T-cell (primary cell): ENCODE measurements at places on chromosomes 7 and 10. TPM values are rescaled to one million over a fixed set of nuclear protein-coding genes. Genes with fewer than 3 reads are reported as not detected.

- H3K4me3 ChIP-seq = no peak overlapping the region
- no peak overlapping the region for H3K27ac ChIP-seq
- no peak for DNase-seq
- H3K27me3 ChIP-seq = no peaks in the 10 kb centered on the region
- H3K4me1 ChIP-seq = no peaks in the 10 kb centered on the region
Observed at GRCh38 chr7:90586091-90586490, 10.0 kb upstream of the CDK14 start.

Gene IKZF1
- total RNA-seq = 525 TPM

GRCh38 chr10:91051829-91052228 lies 130.9 kb upstream of the ANKRD1 start:
- H3K27ac ChIP-seq = no peak overlapping the region
- no peaks in the 10 kb centered on the region for H3K4me1 ChIP-seq
- no peak for DNase-seq
- H3K4me3 ChIP-seq = no peak overlapping the region
- H3K36me3 ChIP-seq = no peaks in the 10 kb centered on the region
- H3K27me3 ChIP-seq = no peaks in the 10 kb centered on the region

DNA sequence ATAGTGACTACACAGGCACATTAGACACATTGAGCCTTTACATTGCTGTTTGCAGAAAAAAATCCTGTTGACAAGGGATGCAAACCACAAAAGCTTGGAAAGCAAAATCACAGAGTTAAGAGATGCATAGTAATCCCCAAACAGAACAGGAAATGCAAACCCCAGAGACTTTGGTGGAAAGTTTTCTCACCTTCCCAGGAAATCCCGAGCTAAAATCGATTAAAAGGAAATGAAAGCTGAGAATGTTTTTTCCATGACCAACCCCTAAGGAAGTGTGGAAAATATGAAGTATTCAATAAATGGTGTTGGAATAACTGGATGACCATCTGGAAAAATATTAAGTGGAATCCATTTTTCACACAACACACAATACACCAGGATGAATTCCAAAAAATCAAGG lies 598.7 kb downstream of the GRID1 start:
- no peaks in the 10 kb centered on the region for H3K4me1 ChIP-seq
- no peak overlapping the region for H3K27ac ChIP-seq
- H3K36me3 ChIP-seq = no peaks in the 10 kb centered on the region
- no peaks in the 10 kb centered on the region for H3K27me3 ChIP-seq

Gene IDI2
- not detected for total RNA-seq

Gene CLRN3
- total RNA-seq = not detected

GRCh38 chr10:114332301-114333192 lies 71.8 kb downstream of the AFAP1L2 start:
- no peak overlapping the region for H3K4me3 ChIP-seq
- no peak for DNase-seq
- no peaks in the 10 kb centered on the region for H3K4me1 ChIP-seq
- no peaks in the 10 kb centered on the region for H3K36me3 ChIP-seq
- peaks cover 16% of the 10 kb centered on the region for H3K27me3 ChIP-seq

Gene RBM48
- 23.9 TPM for total RNA-seq

DNA sequence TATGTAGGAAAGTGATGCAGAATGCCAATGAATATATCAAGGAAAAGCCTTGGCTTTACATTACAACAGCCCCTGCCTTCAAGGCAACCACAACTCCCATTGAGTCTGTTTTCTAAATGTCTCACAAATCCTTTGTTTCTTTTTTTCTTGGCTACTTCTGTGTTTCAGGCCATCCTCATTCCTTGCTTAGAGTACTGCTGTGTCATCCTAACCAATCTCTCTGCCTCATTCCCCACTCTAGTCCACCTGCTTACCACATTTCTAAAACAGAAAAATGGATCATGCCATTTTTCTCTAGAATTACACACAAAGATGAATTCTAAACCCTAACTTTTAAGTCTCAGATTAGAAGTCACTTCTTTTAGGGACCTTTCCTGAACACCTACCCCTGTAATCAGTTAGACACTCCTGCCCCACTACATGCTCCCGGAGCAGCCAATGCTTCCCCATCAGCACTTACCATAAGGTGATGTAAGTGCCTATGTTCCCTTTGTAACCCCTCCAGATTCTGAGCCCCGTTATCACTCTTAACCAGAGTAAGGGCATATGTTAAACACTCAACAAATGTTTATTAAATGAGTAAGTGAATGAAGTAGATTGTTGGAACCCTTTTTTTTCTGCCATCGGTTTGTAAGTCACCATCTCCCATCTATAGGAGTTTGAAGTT lies 2.8 kb downstream of the BORCS7 start:
- no peak for DNase-seq
- H3K4me3 ChIP-seq = no peak overlapping the region
- H3K27me3 ChIP-seq = no peaks in the 10 kb centered on the region
- no peak overlapping the region for H3K27ac ChIP-seq
- no peaks in the 10 kb centered on the region for H3K36me3 ChIP-seq

- no peaks in the 10 kb centered on the region for H3K27me3 ChIP-seq
- no peak for DNase-seq
- no peaks in the 10 kb centered on the region for H3K4me1 ChIP-seq
- no peak overlapping the region for H3K27ac ChIP-seq
Observed at GRCh38 chr10:87842776-87843497, 20.4 kb downstream of the KLLN start.

DNA sequence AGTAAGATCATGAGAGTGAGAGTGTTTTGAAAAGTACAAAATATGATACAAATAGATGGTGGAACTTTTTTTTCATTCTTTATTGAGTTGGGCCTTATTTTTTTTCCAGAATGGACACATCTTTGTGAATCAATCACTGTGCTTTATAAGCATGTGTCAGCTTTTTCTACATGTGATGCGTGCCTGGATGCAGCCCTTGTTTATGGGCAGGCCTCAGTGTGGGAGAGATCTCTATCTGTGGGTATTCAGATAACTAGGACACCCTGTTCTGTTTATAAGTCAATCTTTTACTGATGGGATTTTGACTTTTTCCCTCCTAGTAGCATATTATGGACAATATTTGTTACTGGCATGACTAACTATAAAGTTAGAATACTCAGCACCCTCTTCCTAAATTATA lies 42.9 kb upstream of the IKZF1 start:
- peak overlapping the region; percentile 87 for H3K27ac ChIP-seq
- H3K4me3 ChIP-seq = no peak overlapping the region
- H3K27me3 ChIP-seq = no peaks in the 10 kb centered on the region
- DNase-seq = no peak
- H3K36me3 ChIP-seq = no peaks in the 10 kb centered on the region

DNA sequence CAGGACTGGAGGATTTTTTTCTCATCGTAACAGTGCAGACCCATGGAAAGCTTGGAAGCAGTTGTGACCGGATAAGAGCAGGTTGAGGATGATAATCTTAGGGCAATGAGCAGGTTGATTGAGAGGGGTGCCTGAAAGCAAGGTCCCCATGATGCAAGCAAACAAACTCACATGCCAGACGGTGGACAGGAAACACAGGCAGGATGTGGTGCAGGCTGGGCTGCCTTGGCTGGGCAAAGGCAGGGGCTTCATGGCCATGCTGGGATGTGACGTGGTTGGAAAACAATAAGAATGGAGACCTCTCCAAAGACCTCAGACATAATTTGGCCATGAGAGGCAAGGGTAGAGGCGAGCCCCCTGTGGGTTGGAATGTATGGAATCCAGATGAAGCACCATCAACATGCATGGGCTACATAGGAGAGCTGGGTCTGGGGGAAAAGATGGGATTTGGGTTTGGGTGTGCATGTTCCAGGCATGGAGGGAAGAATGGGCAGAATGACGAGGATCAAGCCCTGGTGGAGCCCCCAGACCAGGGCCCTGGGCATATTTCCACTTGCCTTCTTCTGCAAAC lies 58.3 kb downstream of the IKZF1 start:
- peaks cover 97% of the 10 kb centered on the region for H3K4me1 ChIP-seq
- H3K27me3 ChIP-seq = no peaks in the 10 kb centered on the region
- DNase-seq = peak; percentile 65

GRCh38 chr7:96118449-96119001 lies 203.4 kb downstream of the SLC25A13 start:
- no peak overlapping the region for H3K4me3 ChIP-seq
- H3K27me3 ChIP-seq = no peaks in the 10 kb centered on the region
- H3K4me1 ChIP-seq = no peaks in the 10 kb centered on the region
- peaks cover 6% of the 10 kb centered on the region for H3K36me3 ChIP-seq
- DNase-seq = no peak

- H3K27me3 ChIP-seq = peaks cover 9% of the 10 kb centered on the region
- no peak for DNase-seq
- H3K27ac ChIP-seq = no peak overlapping the region
- no peaks in the 10 kb centered on the region for H3K4me1 ChIP-seq
Observed at GRCh38 chr7:127536394-127536691, 49.1 kb downstream of the GCC1 start.

Gene IFIT1B
- not detected for total RNA-seq

Gene ZSCAN25
- 49.0 TPM for total RNA-seq

DNA sequence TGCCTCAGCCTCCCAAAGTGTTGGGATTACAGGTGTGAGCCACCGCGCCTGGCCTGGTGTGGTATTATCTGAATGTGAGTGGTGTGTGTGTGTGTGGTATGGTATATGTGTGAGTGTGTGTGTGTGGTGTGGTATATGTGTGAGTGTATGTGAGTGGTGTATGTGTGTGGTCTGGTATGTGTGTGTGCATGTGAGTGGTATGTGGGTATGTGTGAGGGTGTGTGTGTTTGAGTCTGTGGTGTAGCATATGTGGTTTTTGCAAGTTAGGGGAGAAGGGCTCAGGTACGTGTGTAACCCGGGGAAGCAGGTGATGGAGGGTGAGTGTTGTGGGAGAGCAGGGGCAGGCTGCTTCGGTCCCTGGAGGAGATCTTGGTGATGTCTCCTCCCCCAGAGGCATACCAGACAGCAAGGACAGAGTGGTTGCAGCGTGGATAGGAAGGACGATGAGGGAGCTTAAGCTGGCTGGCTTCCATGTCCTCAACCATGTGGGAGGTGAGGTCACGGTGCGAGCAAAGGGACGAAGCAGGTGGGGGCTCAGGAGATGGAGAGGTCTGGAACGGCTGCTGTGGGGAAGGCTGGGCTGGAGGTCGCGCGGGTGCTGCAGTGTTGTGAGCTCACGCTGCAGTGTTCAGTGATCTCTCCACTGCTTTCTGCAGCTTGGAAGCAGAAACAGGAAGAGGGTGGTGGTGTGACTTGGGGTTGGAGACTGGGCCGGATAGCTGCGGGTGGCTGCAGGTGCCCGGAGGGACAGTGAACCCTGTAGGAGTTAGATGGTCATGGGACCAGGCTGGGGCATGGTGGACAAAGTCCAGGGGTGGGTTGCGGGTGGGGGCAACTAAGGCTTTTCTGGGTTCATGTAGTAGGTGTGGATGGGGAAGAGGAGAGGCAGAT lies 5.0 kb downstream of the ZYX start:
- H3K4me1 ChIP-seq = peaks cover 74% of the 10 kb centered on the region
- peak overlapping the region; percentile 52 for H3K27ac ChIP-seq
- DNase-seq = no peak
- H3K27me3 ChIP-seq = no peaks in the 10 kb centered on the region

- no peak overlapping the region for H3K27ac ChIP-seq
- H3K4me3 ChIP-seq = no peak overlapping the region
- no peaks in the 10 kb centered on the region for H3K27me3 ChIP-seq
- no peaks in the 10 kb centered on the region for H3K4me1 ChIP-seq
- no peaks in the 10 kb centered on the region for H3K36me3 ChIP-seq
Observed at GRCh38 chr7:137454767-137455166, 111.2 kb upstream of the PTN start.
